ENCODE measurements at places on chromosomes 2 and 18. TPM values are rescaled to one million over a fixed set of nuclear protein-coding genes. Genes with fewer than 3 reads are reported as not detected.

DNA sequence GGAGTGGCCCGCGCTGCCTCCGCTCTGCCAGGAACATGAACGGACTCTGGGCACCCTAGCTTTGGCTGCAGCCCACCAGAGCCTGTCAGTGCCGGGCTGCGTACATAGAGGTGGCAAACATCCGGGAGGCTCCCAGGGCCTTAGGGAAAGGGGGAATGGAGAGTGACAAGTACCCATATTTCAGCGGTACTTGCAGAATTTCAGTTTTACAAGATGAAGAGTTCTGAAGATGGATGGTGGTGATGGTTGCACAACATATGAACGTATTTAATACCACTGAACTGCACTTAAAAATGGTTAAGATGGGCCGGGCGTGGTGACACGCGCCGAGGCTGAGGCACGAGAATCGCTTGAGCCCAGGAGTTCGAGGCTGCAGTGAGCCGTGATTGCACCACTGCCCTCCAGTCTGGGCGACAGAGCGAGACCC lies 873 bp downstream of the MTHFD2 start:
- H3K27me3 ChIP-seq, result no peaks in the 10 kb centered on the region
- DNase-seq, result no peak

The NHEJ1 gene
- total RNA-seq, result 12.1 TPM

The CHRNG gene
- not detected for total RNA-seq

The NOSTRIN gene
- total RNA-seq, result not detected

DNA sequence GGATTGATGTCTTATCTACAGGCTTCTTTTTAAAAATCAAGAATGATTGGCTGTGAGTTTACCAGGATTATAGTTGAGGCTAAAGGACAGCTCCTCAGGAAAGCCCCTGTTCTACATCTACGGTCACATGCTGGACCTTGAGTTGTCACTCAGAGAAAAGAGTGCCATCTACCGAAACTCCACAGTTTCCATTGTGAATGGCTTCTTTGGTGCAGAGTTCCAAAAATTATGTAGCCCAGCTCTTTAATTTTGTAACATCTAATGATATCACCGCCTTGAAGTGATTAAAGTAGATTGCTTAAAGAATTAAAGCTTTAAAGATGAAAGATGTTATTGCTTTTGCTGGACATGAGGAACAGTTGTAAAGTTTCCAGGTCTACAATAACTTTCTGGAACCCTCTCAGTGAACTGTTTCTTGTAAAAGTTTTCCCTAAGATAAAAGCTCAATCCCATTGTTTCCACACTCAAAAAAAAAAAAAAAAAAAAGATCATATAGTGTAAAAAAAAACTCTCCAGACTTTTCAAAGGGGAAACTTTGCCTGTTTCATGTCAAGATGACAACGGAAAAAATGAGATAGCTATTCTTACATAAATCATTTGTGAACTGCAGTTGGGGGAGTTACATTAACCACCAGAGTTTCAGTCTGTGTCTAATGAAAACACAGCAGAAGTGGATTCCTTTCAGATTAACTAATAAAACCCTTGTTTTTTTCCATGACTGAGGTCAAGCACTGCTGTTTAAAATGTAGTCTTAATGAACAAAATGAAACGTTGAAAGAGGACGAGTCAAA lies 4.3 kb downstream of the COL3A1 start:
- H3K4me3 ChIP-seq, result no peak overlapping the region
- peak; percentile 86 for DNase-seq
- H3K4me1 ChIP-seq, result peaks cover 23% of the 10 kb centered on the region
- H3K36me3 ChIP-seq, result no peaks in the 10 kb centered on the region

GRCh38 chr2:98654699-98655495 lies 46.5 kb downstream of the UNC50 start:
- no peak overlapping the region for H3K27ac ChIP-seq
- H3K4me3 ChIP-seq, result no peak overlapping the region
- no peaks in the 10 kb centered on the region for H3K4me1 ChIP-seq

The WBP1 gene
- 50.5 TPM for total RNA-seq

The PAIP2B gene
- total RNA-seq, result 0.62 TPM

- peak; percentile 48 for DNase-seq
- H3K27me3 ChIP-seq, result peaks cover 3% of the 10 kb centered on the region
- H3K4me3 ChIP-seq, result no peak overlapping the region
- H3K36me3 ChIP-seq, result no peaks in the 10 kb centered on the region
- no peaks in the 10 kb centered on the region for H3K4me1 ChIP-seq
These were observed 60.6 kb upstream of the HS6ST1 start for GRCh38 chr2:128379021-128380015.

DNA sequence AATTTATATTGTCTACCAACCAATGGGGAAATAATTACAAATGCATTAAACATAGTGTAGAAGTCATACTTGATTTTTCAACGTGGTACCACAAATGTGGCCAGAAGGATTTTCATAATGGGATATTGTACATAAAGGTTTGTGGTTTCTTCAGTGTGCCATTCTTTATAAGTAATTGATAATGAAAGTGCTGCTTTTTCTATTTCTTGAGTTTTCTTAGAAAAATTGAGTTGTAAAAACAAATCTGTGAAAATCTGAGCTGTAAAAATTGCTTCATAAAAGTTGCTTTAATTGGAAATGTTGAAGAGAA lies 103.6 kb downstream of the KYNU start:
- H3K36me3 ChIP-seq, result no peaks in the 10 kb centered on the region
- peaks cover 2% of the 10 kb centered on the region for H3K4me1 ChIP-seq
- no peak overlapping the region for H3K27ac ChIP-seq
- no peak overlapping the region for H3K4me3 ChIP-seq
- DNase-seq, result no peak
- H3K27me3 ChIP-seq, result no peaks in the 10 kb centered on the region

DNA sequence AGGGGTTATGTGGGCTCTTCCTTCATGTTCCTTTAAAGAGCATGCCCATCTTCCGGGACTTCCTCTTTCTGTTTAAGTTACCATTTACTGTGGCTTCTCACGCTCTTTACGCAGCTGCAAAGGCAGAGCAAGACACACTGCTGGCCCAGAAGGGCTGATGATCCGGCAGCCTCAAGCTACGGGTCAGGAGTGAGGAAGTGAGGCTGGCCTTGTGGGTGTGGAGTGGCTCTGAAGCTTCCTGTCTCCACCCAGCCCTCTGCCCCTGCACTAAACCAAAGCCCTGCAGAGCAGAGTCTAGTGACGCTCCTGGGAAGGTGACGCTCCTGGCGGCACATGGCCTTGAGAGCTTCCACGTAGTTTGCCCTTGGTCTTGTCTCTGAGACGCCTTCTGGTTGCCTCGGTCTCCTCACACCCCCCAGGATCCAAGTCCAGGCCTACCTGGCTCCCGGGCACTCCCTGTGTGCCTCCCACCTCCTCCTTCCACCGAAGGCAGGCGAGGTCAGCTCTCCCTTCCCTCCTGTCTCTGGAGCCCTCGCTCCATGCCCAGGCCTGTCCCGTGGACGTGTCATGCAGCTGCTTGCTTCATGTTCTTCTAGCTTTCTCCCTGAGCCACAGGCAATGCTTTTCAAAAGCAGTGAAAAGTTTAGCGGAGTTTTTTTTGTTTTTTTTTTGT lies 50.3 kb downstream of the ARL4C start:
- no peak overlapping the region for H3K4me3 ChIP-seq
- no peaks in the 10 kb centered on the region for H3K27me3 ChIP-seq
- peak overlapping the region; percentile 2 for H3K27ac ChIP-seq
- peaks cover 26% of the 10 kb centered on the region for H3K4me1 ChIP-seq
- H3K36me3 ChIP-seq, result no peaks in the 10 kb centered on the region

- no peak overlapping the region for H3K27ac ChIP-seq
- no peak for DNase-seq
- no peak overlapping the region for H3K4me3 ChIP-seq
These were observed 64.8 kb upstream of the RND3 start for GRCh38 chr2:150552041-150552820.

- no peaks in the 10 kb centered on the region for H3K36me3 ChIP-seq
- H3K4me1 ChIP-seq, result no peaks in the 10 kb centered on the region
- no peak overlapping the region for H3K4me3 ChIP-seq
- H3K27me3 ChIP-seq, result no peaks in the 10 kb centered on the region
These were observed 181.9 kb upstream of the DLGAP1 start for GRCh38 chr18:4636967-4637366.

DNA sequence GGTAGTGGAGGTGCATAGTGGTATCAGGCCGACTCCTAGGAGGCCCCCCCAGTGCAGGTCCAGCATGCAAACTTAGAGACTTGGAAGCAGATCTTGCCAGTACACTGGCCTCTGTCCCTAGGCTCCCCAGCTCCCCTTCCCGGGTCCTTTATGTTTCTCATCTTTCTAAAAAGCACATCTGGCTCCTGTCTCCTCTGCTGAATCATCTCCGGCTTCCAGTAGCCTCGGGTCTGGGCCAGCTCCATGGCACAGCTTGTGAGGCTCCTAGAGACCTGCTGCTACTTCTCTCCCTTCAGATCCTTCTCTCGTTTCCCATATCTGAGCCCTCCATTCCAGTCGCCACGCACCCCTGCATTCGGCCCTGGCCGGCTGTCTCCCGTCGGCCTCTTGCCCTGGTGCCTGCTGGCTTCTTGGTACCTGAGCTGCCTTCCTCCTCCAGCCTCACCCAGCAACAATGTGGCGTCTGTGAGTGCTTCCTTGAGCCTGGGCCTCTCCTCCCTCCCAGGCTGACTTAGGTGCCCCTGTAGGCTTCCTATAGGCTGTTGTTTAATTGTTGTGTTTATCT lies 6.6 kb downstream of the TRAF3IP1 start:
- no peaks in the 10 kb centered on the region for H3K4me1 ChIP-seq
- peaks cover 7% of the 10 kb centered on the region for H3K36me3 ChIP-seq
- no peak overlapping the region for H3K4me3 ChIP-seq
- no peak overlapping the region for H3K27ac ChIP-seq
- DNase-seq, result no peak

DNA sequence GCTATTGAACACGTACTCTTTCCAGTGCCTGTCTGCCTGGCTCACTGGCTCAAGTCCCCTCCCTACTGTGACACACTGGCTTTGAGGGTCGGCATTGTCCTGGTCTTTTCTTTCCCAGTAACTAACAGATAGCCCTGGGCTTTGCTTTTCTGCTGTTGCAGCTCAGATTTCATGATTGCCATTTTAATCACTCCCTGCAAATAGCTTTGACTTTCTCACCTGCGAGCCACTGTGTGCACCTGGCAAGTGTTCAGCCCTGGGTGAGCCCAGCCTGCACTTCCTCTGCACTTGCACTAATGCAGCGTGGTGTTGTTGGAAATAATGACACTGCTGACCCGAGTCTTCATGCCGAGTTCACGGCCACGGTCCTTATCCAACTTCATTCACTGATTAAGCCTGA lies 52.9 kb downstream of the DCDC2C start:
- H3K27ac ChIP-seq, result no peak overlapping the region
- no peaks in the 10 kb centered on the region for H3K27me3 ChIP-seq
- H3K36me3 ChIP-seq, result no peaks in the 10 kb centered on the region

GRCh38 chr2:140199312-140199711 lies 1419.1 kb upstream of the NXPH2 start:
- no peak overlapping the region for H3K27ac ChIP-seq
- no peaks in the 10 kb centered on the region for H3K27me3 ChIP-seq
- no peaks in the 10 kb centered on the region for H3K36me3 ChIP-seq

- no peak overlapping the region for H3K27ac ChIP-seq
- no peaks in the 10 kb centered on the region for H3K27me3 ChIP-seq
- no peak for DNase-seq
- no peak overlapping the region for H3K4me3 ChIP-seq
- peaks cover 16% of the 10 kb centered on the region for H3K36me3 ChIP-seq
- H3K4me1 ChIP-seq, result peaks cover 47% of the 10 kb centered on the region
These were observed 44.3 kb downstream of the FEZ2 start for GRCh38 chr2:36553683-36554082.

The MAPK4 gene
- not detected for total RNA-seq

DNA sequence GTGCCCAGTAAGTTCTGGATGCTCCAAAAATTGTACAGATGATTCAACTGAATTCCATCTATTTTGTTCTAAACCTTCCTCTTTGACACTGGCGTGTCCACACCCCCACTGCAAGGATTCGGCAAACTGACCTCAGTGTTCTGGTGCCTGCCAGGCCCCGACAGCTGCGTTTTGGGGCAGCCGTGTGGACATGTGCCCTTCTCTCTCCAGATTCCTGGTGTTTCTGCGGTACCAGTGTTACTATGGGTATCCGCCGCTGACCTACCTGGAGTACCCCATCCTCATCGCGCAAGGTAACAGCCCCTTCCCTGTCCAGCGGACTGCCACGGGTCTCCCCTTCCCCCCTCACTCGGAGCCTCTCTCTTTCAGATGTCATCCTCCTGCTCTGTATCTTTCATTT lies 5.0 kb downstream of the SLC66A3 start:
- no peaks in the 10 kb centered on the region for H3K27me3 ChIP-seq
- H3K36me3 ChIP-seq, result no peaks in the 10 kb centered on the region
- DNase-seq, result no peak
- no peak overlapping the region for H3K27ac ChIP-seq
- no peak overlapping the region for H3K4me3 ChIP-seq

DNA sequence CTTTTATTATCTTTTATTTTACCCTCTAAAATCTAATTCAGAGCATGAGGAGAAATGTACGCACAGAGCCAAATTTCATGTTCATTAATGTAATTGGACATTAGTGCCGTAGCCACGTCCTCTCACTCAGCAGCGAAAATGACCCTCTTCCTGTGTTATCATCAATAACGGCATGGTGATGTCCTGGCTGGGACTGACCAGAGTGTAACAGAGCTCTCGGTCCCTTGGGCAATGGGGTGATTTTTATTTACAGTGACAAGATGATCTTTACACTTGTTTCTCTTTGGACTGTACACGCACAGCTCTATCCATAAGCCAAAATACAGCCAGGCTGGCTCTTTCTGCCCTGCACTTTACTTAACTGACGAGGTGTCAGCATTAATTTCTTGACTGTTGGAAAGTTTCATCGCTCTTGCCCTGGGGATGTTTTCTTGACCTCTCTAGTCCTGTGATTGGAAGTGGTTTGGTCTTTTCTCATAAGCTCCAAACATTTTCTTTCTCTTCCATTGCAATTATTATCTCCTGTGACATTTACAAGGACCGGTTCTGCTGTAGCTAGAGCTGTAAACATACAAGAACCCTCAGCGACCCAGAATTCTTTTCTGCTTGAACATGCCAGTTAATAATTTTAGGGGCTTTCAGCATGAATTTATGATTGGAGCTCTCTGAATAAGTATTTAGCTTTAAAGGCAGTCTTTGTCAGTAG lies 308.0 kb upstream of the PIK3C3 start:
- no peaks in the 10 kb centered on the region for H3K4me1 ChIP-seq
- no peaks in the 10 kb centered on the region for H3K36me3 ChIP-seq
- no peak overlapping the region for H3K27ac ChIP-seq

The EFR3B gene
- 0.77 TPM for total RNA-seq

DNA sequence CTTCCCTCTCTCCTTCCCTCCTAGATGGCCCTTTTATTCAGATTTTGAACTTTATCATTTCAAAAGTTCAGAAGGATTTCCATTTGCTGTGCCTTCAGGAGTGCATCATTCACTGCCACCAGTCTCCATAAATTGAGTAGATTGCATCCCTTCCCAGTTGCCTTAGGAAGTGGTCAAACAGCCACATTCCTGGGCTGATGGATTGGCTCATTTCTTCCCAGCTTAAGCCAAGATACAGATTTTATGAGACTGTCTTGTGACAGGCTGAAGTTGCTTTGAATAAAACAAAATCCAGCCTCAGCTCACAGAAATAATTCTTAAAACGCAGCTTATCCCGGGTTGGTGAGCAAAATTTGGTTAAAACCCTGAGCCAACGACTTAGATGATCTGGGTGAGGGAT lies 9.8 kb downstream of the NRP2 start:
- no peaks in the 10 kb centered on the region for H3K27me3 ChIP-seq
- H3K27ac ChIP-seq, result no peak overlapping the region
- H3K4me3 ChIP-seq, result no peak overlapping the region
- no peak for DNase-seq
